ENCODE measurements at places on chromosomes 16 and 17.

DNA sequence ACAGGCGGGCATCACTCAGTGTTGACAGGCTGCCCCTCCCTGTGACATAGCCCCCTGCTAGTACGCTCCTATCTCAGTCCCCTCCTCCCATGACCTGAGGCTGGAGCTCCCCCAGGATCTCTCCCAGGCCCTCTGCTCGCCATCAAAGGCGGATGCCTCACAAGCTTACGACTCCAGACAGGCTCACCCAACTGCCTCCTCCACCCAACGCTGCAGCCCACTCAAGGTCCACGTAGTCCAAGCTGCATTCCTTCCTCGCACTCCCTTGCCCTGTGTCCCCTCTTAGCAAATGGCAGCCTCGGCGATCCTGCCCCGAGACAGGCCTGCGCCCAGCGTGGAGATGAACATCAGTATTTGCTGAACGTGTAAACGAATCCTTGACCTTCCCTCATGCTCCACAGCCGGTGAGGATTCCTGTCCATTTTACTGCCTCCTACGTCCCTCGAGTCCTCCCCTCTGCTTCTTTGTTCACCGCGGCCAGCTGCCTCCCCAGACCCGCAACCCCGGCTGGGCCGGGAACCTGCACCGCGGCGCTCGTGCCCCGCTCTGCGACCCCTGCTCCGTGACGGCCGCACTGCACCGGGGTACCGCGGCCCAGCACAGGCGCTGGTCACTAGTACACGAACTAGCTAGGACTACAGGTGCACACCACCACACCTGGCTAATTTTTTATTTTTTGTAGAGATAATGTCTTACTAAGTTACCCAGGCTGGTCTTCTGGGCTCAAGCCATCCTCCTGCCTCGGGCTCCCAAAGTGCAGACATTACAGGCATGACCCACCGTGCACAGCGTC lies 838 bp upstream of the TMEM97 start:
- DNase-seq = no peak

DNA sequence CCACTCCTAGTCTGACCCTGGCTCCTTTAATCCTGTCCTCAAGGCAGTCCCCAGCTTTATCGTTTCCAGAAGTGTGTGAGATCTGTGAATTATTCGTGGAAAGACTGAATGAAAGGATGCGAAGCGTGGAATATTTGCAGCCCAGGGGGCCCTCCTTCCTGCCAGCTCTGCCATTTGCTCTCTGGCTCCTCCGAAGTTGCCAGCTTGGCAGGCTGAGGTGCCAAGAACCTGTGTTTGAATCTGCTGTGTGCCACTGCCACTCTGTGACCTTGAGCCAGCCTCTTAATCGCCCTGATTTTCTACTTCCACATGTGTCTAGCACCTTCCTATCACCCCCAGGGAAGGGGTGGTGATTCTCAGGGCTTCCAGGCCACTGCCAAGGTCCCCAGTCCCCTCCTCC lies 10.8 kb downstream of the TBKBP1 start:
- DNase-seq = no peak

DNA sequence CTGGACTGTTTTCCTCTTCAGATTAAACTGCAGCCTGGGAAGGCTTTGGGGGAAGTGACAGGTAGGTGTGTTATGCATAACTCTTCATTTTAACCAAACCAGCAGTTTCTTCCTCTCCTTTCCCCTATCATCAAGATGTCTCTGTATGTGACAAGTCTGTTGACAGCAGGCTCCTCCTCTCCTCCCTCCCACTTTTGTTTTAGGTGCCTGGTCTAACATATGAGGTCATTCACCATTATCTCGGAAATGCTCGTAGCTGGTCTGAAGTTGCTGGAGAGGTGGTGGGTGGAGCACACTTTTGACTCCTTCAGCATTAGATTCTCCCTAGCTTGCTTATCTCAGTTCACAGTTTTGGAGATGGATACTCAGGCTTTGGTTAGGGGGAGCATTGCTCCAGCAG lies 571.0 kb upstream of the EEF2KMT start:
- DNase-seq = no peak

DNA sequence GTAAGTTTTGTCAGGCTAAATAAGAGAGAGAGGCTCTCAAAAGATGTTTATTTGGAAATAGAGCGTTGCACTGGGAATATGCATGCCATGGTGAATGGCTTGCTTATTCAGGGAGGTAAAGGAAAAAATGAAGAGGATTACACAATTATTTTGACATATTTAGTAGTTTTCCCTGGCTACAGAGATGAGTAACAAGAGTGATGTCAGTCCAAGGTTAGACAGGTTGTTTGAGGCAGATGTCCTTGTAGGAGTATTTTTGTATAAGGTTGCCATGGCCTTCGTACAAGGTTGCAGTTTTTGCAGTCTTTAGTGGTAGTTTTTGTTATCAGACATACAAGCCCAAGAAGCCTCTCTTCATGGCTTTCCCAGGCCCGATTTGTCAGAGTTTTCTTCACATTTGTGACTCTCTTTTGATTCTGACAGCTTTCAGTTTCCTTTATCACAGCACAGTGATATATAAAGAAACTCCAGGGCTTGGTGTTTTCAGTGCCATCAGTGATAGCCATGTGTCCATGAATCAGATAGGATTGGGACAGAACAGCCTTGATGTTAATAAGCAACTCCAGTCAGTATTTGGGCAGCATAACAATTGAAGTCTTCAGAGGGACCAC lies 18.7 kb upstream of the LGALS9 start:
- DNase-seq = no peak

DNA sequence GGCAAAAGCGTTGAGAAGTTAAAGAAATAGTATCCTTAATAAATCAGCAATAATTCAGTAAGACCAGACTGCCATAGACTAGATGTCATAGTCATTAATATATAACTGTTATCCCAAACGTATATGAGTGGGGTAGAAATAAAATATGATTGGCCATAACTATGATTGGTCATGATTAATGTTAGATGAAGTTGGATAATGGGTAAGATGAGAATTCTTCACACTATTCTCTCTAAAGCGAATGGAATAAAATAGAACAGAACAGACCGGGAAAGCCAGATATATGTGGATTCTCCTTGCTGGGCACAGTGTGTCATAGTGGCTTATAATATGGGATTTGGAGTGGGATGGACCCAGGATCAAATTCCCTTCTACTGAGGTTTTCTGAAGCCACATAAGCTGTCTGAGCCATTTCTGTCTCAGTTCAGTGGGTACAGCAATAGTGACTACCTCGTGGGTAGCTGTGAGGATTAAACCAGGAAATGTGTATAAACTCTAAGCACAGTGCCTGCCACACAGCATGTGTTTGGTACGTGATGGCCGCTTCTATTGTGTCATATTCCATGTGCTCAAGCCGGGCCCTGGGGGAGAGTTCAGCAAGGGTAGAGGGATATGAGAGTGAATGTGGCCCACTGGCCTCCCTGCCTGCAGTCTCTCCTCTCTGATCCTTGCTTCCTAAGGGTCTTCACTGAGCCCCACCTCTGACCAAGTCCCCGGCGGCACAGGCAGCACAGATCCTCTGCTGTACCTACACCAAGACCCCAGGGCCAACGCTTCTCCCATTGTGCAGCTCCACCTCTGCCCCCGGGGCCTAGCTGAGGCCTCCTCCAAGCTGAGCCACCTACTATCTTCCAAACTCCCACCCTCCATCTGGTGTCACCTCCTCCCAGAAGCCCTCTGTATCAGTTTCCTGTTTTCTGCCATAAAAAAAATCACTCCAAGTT lies 3.7 kb downstream of the CETP start:
- DNase-seq = no peak

GRCh38 chr17:18772471-18772870 lies 8.5 kb upstream of the TVP23B start:
- DNase-seq = no peak

- DNase-seq = no peak
Observed at GRCh38 chr16:85446951-85447692, 166.0 kb upstream of the GSE1 start.

DNA sequence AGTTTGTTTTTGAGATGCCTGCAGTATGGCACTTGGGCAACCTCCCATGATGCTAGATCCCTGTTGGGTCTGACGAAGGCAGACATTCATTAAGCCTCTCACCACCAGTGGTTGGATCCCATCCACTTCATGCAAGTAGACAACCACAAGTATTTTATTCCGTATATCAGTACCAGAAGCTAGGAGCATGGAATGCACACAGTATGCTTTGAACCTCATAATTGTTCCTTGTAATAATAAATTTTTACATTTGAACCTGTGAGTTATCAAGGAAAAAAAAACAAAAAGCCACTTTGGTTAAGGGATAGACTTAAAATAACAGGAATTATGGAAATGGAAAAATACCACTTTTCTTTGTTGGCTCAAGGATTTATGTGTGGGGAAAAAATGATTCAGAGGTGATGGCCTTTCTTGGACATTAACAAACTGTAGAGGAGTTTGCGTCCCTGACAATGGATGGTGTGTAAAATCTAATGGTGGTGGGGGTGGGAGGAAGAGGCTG lies 107.1 kb upstream of the KCNJ16 start:
- DNase-seq = no peak

DNA sequence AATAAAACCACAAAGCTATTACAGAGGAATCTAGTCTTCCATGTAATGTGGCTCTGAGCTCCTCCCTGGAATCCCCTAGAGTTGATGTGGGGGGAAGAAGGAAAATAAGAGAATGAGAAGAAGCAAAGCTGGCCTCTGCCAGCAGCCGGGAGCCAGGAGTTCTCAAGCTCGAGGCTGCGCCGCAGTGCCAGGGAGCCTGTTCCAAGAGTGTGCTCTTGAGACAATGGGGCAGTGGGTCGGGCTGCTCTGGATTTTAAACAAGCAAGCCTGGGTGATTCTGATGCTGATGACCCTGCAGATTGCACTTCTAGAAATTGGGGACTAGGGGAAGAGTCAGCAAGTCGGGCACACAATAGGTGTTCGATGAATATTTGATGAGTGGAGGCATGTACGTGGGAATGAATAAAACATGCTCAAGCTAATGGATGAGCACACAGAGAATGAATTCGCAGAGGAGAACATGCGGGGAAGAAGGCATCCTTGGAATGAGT lies 119.9 kb downstream of the CMIP start:
- DNase-seq = no peak

GRCh38 chr17:19805006-19805405 lies 56.9 kb upstream of the ALDH3A1 start:
- no peak for DNase-seq

DNA sequence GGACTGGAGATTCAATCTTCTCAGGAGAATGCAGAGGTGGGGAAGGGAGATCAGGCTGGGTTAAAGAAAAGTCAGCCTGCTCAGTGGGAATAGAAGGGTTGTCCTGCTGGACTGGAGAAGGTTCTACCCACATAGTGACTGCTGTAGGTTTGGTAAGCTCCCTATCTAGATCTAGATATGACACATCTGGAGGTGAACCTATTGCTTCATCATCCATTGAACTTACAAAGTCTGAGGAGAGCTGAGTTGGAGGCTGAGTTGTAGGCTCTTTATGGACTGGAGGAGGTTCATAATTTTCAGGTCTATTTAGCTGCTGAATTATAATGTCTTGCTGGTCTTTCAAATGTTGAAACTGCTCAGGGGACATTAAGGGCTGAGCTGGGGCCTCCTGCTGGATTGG lies 46.0 kb upstream of the NF1 start:
- no peak for DNase-seq

DNA sequence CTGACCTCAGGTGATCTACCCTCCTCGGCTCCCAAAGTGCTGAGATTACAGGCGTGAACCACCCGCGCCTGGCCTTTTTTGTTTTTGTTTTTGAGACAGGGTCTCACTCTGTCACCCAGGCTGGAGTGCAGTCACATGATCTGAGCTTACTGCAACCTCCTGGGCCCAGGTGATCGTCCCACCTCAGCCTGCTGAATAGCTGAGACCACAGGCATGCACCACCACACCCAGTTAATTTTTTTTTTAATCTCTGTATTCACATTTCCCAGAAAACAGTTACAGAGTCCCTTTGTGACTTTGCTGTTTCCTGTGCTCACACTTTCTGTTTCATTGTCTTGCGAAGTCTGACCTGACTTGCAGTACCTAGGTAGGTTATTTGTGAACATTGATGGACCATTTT lies 2.7 kb downstream of the CLUAP1 start:
- DNase-seq = no peak

- DNase-seq = no peak
Observed at GRCh38 chr16:67529582-67530012, 968 bp downstream of the RIPOR1 start.

GRCh38 chr16:75264999-75265910 lies 13.8 kb upstream of the BCAR1 start:
- no peak for DNase-seq

GRCh38 chr16:15523092-15523541 lies 88.7 kb downstream of the BMERB1 start:
- no peak for DNase-seq

DNA sequence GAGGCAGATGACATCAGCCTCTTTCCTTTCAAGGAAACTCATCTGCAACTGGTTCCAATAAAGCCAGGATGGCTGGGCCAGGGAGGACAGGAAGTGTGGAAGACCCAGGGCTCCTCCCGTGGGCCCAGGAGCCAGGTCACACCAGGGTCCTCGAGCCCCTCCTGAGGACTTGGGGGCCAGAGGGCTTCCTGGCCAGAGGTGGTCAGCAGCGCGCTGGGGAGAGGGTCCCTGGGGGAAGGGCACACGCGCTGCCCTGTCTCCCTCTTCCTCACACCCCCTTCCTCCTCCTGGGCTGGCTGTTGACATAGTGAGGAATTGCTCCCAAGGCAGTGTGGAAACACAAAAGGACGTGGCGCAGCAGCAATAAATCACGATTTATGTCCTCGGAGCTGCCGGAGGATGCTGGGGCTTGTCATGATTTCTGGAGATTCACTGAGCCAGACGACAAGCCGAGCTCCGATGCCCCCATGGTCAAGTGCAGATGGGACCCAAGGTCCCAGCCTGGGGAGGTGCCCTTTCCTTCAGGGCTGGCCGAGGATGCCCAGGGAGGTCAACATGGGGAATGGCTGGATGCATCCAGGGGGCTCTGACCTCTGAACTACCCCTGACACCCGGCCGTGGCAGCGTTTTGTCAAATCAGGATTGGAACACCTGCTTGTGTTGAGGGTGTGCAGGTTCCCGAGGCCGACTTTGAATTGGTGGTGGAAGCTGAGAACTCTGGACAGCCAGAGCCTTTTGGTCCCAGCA lies 152.6 kb downstream of the IRF8 start:
- no peak for DNase-seq

- no peak for DNase-seq
Observed at GRCh38 chr16:89074803-89075688, 18.6 kb upstream of the ACSF3 start.

GRCh38 chr16:89596061-89596689 lies 17.3 kb upstream of the DPEP1 start:
- DNase-seq = no peak

GRCh38 chr17:27353033-27353460 lies 59.1 kb downstream of the WSB1 start:
- DNase-seq = no peak

GRCh38 chr16:11356573-11357331 lies 11.5 kb downstream of the RMI2 start:
- DNase-seq = no peak
